Aorta (tissue), 5 donors: ENCODE measurements at places on chromosomes 5 and 9. TPM values are rescaled to one million over a fixed set of nuclear protein-coding genes. Genes with fewer than 3 reads are reported as not detected.

GRCh38 chr9:698276-698675, 143.2 kb upstream of the DMRT1 start:
- no peak for DNase-seq

DNA sequence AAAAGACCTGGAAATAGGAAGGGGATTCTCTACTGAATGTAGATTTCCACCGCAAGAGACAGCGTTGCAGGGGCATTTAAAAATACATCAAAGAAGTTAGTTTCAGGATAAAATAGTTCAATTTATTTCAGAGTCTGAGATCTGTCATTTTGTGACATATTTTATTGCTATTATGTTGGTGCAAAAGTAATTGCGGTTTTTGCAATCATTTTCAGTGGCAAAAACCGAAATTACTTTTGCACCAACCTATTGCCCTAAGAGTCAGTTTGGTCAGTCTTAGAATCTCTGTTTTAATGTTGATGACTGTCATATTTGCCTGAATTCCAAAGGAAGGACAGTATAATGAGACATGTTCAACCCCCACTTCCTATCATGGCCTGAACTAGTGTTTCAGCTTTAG, 219.5 kb upstream of the CDH10 start:
- DNase-seq = no peak

- DNase-seq = no peak
Observed at GRCh38 chr9:3951161-3951665, 348.7 kb downstream of the GLIS3 start.

GRCh38 chr5:146213210-146213826, 9.9 kb downstream of the RBM27 start:
- no peak for DNase-seq

DNA sequence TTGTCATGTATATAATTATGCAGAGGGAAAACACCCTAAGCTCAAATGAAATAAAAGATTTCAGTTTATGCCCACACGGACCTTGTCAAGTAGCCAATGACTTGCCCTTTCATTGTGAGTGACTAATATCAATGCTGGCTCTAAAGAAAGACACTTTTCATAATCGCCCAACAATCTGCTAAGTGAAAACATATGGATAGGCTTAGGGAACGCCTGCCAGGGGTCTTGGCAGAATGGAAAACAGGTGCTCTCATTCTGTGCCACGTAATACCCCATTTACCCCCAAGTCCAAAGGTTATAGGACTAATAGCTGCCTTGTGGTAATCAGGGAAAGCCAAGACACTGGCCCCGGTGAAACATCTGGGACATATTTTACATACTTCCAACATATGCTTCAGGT, 157.7 kb downstream of the SLF1 start:
- DNase-seq = no peak

GRCh38 chr9:100662122-100662521, 84.2 kb downstream of the CAVIN4 start:
- no peak for DNase-seq

GRCh38 chr9:105273731-105274130, 29.3 kb downstream of the SLC44A1 start:
- no peak for DNase-seq

- DNase-seq = no peak
Observed at GRCh38 chr5:119359737-119360413, 4.1 kb downstream of the TNFAIP8 start.

GRCh38 chr5:150540615-150541396, 32.9 kb downstream of the NDST1 start:
- peak; percentile 77 for DNase-seq

DNA sequence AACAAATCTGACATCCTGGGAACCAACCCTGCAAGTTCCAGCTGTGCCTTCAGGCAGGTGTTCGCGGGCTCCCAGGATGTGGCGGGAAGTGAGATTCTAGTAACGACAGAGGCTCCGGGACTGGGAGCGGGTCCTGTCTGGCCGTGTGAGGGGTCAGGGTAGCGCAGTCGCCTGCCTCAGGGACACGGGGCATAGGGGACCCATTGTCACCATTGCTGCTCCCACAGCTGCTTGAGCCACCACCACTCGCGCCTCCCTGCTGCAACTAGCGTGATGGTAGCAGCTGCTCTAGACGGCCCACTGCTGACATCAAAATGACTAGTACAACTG, 468.5 kb downstream of the CDH9 start:
- no peak for DNase-seq

DNA sequence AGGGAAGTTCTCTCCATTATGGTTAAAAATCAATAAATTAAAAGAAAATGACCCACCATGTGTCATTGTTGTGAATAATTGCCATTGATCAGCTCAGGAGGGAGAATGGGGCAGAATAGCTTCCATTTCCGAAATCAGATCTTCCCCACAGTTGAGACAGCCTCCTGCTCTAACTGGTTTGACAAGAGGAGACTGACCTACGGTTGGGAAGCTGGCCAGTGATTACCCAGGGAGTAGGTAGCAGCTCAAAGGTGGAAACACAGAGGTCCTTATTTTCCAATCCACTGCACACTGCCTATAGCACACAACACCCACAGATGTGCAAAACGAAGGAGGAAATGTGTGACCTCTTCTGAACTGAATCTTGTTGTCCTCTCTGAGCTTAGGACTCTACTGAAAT, 69.0 kb upstream of the DAPK1 start:
- no peak for DNase-seq

- no peak for DNase-seq
Observed at GRCh38 chr9:133125941-133126696, 5.1 kb upstream of the RALGDS start.

- no peak for DNase-seq
Observed at GRCh38 chr5:111603446-111603827, 91.1 kb upstream of the STARD4 start.

DNA sequence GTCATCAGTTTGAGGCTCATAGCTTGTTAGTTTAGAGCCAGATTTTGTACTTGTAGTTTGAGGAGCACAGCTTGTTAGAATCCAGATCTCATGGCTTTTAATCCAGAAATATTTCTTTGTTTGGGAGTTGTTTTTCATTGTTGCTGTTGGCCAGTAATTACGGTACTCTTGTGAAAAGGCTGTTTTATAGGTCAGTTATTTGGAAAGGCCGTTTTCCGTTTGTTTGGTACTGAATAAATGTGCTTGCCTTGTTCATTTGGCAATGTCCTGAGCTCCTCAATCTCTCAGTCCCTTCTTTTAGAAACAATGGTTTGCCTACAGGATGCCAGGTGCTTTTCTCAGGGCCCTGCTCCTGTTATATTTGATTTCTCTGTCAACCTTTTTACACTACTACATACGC, 4.5 kb upstream of the MOB3B start:
- no peak for DNase-seq

DNA sequence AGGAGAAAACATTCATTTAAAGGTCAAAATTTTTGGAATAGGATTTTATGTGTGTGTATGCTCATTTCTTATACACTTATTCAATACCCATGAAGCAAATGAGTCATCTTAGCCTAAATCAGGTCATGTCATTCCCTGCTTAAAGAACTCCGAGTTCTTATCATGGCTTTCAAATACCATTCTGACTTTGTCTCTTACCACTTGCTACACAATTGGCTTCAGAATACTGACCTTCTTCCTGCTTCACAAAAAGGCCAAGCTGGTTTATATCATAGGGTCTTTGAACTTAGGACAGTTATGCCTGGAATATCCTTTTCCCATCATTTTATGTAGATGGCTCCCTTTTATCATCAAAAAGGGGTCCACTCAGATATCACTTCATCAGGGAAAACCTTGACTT, 652.2 kb upstream of the WWC1 start:
- no peak for DNase-seq

DNA sequence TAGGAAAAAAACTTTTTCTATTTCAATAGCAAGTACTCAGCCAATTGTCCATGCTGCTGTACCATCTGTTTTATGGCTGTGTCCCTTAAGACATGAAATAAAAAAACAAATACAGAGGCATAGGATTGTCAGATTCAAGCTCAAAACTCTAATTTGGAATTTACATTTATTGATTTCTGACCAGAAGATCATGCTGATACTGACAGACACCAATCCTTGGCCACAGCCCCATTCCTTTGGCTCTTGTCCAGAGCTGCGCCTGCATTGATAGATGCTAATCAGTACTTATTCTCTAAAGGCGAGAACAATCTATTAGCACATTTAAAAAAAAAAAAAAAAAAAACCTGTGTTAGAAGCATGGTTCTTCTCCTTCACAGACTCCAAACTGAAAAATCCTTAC, 384.6 kb downstream of the TMEM232 start:
- no peak for DNase-seq

DNA sequence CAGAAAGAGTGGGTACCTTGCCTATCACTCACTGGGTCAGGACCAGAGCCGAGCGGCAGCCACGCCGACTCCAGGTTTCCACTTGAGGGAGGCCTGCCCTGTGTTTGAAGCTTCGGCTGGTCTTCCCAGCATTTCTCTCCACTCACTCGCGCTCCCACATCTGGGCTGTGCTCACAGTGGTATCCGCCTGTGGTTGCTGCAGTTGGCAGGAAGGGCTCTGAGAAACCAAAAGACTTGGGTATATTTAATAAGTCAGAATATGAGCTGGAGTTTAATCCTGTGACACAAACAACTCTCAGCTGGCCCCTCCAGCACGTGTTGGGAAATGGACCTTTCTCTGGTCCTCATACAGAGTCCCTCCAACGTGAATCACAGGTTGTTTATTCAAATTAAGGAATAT, 70.9 kb downstream of the SPRY4 start:
- DNase-seq = no peak

- no peak for DNase-seq
Observed at GRCh38 chr9:110714314-110714713, 45.7 kb downstream of the MUSK start.

DNA sequence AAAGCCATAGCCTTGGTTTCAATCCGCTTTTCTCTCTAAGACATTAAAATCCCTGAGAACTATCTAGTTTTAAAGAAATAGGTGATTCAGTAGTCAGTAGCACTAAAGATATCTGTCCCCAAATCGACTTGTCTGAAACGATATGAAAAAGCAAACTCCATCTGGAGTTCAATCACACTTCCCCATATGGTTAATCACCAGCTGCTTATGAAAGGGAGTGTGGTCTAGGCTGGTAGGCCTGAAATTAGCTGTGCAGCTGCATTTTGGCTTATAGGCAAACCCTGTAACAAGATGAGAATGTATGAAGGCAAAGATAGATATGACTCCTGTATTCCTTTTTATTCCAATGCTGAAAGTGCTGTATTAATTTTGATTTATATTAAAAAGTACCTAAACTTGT, 65.9 kb downstream of the DMRTA1 start:
- DNase-seq = no peak

DNA sequence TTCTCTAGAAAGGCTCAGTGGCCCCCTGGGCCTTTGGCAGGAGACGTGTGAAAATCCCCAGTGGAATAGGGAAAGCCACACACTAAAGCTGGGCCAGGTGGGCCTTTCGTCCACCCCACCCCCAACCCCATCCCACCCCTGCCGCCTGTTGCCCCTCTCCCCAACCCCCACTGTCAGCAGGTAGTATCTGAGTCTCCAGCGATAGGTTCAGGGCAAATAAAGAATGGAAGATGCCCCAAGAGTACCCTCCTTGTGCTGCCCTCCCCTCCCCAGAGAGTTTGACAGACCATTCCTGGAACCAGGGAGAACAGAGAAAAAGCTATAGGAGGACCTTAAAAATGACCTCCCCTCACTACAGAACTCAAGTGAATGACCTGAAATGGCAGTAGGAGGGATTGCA, 36.7 kb upstream of the UBE2D2 start:
- no peak for DNase-seq

GRCh38 chr5:21237461-21237860, 1249.5 kb upstream of the CDH18 start:
- no peak for DNase-seq

DNA sequence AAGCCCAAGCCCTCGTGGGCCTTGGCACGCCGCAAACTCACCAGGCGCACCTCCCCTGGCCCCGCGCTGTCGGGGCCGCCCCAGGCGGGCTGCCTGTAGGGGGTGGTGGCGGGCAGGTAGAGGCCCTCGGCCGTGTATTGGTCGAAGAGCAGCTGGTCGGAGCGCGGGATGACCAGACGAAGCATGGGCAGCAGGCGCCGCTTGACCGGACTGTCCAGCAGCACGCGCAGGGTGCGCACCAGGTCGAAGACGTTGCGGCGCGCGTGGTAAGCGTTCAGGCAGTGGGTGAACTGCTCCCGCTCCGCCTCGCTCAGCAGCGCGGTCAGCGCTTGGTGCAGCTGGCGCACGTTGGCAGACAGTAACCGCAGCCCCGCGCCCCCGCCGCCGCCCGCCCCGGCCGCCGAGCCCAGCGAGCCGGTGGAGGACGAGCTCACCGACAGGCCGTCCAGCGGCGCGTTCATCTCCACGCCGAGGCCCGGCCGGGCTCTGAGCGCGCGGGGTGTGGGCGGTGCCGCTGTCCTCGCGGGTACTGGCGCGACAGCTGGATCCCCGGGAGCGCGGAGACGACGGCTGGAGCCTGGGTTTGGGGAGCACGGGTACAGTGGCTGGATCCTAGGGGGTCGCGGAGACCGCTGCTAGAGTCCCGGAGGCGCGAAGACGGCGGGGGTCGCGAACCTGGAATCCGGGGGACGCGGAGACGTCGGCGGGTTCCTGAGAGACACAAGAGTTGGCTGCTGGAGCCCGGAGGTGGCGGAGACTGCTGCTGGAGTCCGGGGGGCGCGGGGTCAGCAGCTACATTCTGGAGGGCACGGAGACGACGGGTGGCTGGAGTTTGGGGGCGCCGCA, 709 bp downstream of the WHRN start:
- DNase-seq = peak; percentile 85

DNA sequence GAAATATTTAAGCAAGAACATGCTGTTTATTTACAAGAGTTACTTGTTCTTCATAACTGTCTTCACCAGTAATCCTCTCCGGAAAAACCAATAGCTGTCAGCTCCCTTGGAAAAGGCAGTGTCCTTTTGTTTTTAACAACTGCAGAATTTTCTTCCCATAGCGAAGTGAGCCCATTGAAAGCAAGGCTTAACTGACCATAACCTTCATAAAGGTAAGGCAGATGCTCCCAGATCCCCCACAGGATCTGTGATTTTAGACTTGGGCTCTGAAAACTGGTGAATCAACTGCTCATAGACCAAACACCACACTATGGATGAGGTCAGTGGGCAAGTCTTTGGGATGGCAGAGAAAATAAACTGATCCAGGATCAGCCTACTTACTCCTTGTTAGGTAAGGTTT, 155.0 kb downstream of the GLIS3 start:
- DNase-seq = no peak

GRCh38 chr5:124537107-124537506, 209.3 kb downstream of the ZNF608 start:
- DNase-seq = no peak

- no peak for DNase-seq
Observed at GRCh38 chr5:100600298-100600994, 65.3 kb downstream of the FAM174A start.

DNA sequence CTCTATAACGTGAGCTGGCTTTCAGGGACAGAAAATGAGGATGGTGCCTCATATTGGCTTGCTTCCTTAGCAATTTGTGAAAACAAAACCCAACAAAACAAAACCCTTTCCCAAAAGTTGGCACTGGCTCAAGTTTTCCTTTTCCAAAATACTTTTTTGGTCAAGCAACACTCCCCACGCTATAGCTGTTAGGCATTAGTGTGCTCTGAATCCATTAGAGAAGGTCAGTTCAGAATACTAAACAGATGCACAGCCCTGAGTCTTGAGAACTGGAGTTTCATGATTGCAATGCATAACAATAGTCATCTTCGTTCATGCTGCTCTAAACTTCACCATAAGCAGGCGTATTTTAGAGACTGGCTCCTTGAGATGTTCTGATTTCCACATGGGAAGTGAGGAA, 172.0 kb upstream of the KLF9 start:
- DNase-seq = no peak

Gene MSX2
- 1.3 TPM for total RNA-seq

Gene OLFML2A
- 7.1 TPM for total RNA-seq

Gene CAVIN4
- 1.1 TPM for total RNA-seq

Gene GZMA
- 5.4 TPM for total RNA-seq

Gene PCDHAC2
- total RNA-seq = 1.9 TPM

Gene C5orf47
- total RNA-seq = not detected

Gene TMEM215
- not detected for total RNA-seq

Gene CNOT6
- total RNA-seq = 17.6 TPM

Gene GRAMD2B
- total RNA-seq = 30.6 TPM
